ENCODE measurements at places on chromosomes 2 and 18.

GRCh38 chr18:50341443-50341842 is 33.4 kb upstream of the SKA1 start:
- no peak for DNase-seq

- DNase-seq: no peak
These were observed 89.0 kb upstream of the SEC11C start for GRCh38 chr18:59050661-59051057.

GRCh38 chr2:85601771-85602475 is 575 bp downstream of the TMEM150A start:
- DNase-seq: peak; percentile 50

DNA sequence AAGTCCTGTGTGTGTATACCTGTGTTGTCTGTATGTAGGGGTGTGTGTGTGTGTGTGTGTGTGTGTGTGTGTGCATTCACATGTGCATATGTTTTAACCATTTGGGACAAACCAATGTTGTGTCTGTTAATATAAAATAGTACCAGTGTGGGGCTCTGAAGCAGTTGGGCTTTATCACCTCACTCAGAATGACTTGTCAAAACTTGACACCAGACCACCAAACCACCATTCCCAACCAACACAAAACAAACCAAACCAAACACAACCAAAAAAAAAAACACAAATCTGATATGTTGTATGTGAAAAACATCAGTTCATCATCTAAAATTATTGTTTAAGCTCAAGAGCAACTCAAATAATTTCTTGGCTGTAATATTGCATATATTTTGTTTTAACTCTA is 42.1 kb downstream of the CALCRL start:
- no peak for DNase-seq

DNA sequence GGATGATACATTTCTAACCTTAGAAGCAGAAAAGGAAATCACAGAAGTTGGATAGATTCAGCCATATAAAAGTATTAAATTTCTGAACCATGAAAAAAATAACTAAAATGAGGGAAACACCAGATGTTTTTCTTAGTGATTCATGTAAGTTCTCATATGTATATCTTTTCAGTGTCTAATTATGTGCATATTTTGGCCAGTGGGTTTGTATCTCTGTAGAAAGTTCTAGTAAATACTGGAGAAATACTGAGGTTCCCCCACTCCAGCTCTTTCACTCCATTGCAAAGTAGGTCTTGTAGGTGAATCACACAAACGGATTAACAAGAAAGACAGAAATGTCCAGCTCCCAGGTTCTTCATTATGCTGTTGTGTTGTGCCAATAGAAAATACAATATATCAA is 222.3 kb downstream of the NEDD4L start:
- DNase-seq: no peak

DNA sequence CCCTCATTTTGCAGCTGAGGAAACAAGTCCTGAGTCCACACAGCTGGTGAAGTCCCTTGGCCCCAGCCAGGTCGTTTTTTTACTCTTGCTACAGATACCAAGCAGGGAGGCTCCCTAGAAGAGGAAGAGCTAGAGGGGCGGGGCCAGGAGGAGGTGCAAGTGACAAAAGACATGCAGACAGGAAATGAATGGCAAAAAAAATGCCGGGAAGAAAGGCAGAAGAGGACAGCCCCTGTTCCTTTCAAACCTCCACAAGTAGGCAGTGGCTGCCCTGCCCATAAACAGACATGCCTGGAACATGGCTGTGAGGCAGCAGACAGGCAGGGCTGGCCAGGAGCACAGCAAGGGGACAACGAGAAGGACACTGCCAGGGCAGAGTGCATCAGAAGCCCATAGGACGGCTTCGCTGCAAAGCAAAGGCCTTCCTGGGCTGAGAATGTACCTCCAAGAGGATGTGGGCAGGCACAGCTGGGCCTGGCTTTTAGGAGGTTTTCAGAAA is 108.7 kb downstream of the ZBTB7C start:
- DNase-seq: no peak

DNA sequence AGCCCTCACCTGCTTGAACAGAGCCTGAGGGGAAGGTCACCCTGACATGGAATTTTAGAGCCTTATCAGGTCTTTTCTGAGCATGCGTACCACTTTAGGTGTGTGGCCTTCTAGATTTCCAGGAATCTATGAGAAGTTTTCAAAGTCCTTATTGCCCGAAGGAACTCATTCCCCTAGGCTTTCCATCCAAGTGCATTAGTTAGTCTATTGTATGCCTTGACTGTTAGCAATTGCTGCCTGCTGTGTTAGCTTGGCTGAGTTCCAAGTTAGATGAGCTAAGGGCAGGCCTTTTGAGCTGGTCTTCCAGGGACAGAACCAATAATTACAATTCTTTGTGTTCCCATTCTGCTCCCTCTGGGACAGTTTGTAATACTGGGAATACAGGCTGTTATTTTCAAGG is 30.8 kb upstream of the PUM2 start:
- DNase-seq: no peak

DNA sequence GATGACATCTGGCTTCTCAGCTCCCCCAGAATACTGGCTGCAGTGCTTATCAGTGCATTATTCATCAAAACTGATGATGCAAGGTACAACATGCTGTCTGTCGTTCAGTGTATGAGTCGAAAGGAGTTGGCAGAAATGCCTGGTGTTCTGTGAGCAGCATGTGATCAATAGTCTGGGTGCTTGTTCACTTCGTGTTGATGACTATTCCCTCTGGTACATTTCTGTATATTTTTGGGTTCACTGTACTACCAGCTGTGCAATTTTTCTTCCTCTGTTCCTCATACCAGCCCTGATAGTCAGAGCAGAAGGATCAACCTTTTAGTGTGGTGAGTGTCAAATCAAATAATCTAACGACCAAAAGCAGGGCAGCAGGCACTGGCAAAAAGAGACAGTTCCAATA is 59.0 kb upstream of the KLHL14 start:
- DNase-seq: no peak

DNA sequence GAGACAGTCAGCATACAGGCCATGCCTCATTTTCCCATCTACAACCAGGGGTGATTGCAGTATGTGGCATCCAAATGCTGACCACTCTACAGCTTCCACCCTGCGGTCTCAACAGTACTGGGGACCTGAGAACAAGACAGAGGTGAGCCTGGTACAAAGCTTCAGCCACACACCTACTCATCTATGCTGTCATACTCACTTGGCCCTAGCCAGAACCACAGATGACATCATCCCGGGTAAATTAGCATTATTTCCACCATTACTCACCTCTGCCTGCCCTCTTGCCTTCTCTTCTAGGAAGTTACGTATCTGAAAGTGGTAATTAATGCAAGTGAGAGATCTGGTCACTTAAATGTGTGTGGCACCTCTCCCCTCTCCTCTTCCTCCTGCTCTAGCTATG is 208.2 kb upstream of the ARL4C start:
- DNase-seq: no peak

GRCh38 chr2:190819840-190820301 is 60.8 kb upstream of the GLS start:
- no peak for DNase-seq

GRCh38 chr18:59728816-59729215 is 31.6 kb upstream of the CCBE1 start:
- no peak for DNase-seq

- no peak for DNase-seq
These were observed 81.3 kb upstream of the PELI1 start for GRCh38 chr2:64225491-64225890.

DNA sequence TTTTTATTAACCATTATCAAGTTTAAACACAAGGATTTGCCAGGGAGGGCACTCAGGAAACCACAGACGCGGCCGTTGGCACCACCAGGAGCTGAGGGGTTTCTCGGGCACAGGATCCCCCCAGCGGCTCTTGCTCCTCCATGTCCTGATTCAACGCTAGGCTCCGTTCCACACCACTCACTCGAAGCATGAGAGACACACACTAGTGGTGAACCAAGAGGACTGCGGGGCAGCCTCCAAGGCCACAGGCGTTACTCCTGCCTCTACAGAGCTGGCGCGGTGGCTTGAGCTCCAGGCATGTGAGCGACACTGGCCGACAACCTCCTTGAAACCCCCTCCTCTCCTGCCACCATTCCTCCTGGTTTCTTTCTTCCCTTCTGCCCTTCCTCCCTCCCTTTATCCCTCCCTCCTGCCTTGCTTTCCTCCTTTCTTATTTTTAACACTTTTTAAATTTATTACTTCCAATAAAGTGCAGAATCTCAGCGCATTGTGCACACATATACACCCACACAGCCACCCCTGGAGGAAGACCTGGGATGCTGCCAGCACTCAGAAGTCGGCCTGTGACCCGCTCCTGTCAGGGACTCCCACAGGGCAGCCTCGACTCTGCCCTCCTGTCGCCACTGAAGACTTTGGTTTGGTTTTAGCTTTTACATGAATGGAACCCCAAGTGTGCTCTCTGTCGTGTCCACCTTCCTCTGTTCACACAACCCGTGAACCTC is 21.7 kb downstream of the COX7A2L start:
- no peak for DNase-seq

GRCh38 chr2:177073611-177074010 is 139.0 kb upstream of the HNRNPA3 start:
- DNase-seq: no peak

DNA sequence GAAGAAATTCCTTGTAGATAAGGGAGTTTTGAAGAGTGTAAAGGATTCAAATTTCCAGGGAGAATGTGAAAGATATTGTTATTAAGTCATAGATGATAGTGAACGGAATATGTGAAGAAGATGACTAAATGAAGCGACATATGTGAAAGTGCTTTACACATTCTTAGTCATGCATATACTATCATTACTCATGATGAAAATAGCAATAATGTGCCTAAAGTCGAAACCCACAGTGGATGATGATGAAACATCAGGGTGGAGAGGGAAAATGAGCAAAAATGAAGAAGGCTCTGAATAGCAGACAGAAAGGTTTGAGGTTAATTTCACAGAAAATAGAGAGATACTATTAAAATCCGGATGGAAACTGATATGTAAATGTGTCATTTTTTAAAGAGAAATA is 1237.1 kb downstream of the LRP1B start:
- DNase-seq: no peak

GRCh38 chr18:67417864-67418523 is 98.5 kb downstream of the DSEL start:
- DNase-seq: no peak

DNA sequence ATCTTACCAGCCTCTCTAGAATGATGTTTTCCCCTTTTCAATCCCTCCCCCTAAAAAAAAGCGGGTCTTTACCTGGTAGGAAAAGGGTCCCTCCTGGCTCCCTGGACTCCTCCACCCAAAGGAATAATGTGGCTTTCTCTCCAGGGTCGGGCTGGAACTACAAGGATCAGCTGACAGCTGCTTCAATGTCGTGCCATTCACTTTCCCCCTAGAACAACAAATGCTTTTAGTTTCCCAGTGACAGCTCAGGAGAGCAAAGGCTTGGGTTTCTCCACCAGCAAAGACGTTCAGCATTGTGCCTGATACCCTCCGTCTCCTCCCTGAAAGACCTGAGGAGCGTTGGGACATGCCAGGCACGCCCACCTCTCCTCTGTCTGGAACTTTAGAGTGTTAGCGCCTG is 173.8 kb upstream of the SIX3 start:
- no peak for DNase-seq

DNA sequence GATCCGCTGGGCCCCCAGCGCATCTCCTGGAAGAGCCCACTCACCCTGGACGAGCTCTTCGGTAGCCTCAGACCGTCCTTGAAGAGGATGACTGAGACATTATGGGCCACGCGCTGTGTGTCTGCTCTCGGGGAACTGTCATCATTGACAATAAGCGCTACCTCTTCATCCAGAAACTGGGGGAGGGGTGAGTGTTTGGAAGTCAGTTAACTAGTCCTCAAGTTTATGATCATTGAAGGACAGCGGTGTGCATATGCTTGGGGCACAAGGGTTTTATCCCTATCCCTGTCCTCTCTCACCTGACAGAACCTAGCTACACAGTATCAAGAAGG is 586 bp downstream of the STK16 start:
- no peak for DNase-seq

DNA sequence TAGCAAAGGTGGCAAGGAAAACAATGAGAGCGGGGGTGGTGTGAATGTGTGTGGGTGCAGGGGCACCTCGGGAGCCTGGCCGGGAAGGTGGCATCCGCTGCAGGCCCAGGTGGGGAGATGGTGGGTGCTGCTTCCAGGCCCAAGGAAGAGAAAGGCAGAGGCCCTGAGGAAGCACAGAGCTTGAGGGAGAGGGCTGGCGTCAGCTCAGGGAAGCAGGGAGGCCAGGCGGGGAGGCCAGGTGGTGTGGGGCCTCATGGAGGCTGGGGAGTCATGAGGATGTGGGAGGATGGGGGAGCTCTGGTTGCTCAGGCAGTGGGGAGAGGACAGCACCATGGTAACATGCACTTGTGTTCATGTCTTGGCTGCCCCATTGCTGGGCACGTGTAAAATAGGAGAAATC is 43.3 kb downstream of the AGAP1 start:
- no peak for DNase-seq

DNA sequence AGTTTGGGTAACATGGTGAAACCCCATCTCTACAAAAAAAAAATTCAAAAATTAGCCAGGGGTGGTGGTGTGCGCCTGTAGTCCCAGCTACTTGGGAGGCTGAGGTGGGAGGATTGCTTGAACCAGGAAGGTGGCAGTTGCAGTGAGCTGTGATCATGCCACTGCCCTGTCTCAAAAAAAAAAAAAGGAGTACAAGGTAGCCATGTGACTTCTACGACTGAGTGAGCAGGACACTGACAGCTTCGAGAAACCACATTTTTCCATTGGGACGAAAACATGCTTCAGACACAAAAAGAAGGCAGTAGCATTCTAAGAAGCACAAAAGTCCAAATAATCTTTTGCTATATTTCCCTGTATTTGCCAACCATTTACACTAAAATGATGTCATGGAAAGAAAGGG is 19.7 kb upstream of the IKZF2 start:
- no peak for DNase-seq

- no peak for DNase-seq
These were observed 105.1 kb downstream of the USP40 start for GRCh38 chr2:233461481-233461891.

DNA sequence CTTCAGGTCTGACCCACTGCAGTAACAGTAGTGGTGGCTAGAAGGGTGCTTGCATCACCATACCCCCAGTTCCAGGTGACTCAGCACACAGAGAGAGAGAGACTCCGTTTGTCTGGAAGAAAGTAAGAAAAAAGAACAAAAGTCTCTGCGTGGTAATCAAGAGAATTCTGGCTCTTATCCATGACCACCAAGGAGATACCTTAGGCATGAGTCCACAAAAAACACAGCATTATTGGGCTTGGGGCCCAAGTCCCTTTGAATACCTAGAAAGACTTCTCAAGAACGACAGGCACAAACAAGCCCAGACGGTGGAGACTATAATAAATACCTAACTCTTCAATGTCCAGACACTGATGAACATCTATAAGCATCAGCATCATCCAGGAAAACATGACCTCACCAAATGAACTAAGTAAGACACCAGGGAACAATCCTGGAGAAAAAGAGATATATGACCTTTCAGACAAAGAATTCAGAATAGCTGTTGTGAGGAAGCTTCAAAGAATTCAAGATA is 21.7 kb upstream of the BAZ2B start:
- no peak for DNase-seq

All from breast epithelium (tissue), 4 donors.